ENCODE measurements at places on chromosomes 12 and 14.

GRCh38 chr12:47753021-47754001, 5.4 kb downstream of the RAPGEF3 start:
- no peak for DNase-seq

GRCh38 chr14:77055306-77055705, 26.8 kb upstream of the IRF2BPL start:
- DNase-seq, result no peak

DNA sequence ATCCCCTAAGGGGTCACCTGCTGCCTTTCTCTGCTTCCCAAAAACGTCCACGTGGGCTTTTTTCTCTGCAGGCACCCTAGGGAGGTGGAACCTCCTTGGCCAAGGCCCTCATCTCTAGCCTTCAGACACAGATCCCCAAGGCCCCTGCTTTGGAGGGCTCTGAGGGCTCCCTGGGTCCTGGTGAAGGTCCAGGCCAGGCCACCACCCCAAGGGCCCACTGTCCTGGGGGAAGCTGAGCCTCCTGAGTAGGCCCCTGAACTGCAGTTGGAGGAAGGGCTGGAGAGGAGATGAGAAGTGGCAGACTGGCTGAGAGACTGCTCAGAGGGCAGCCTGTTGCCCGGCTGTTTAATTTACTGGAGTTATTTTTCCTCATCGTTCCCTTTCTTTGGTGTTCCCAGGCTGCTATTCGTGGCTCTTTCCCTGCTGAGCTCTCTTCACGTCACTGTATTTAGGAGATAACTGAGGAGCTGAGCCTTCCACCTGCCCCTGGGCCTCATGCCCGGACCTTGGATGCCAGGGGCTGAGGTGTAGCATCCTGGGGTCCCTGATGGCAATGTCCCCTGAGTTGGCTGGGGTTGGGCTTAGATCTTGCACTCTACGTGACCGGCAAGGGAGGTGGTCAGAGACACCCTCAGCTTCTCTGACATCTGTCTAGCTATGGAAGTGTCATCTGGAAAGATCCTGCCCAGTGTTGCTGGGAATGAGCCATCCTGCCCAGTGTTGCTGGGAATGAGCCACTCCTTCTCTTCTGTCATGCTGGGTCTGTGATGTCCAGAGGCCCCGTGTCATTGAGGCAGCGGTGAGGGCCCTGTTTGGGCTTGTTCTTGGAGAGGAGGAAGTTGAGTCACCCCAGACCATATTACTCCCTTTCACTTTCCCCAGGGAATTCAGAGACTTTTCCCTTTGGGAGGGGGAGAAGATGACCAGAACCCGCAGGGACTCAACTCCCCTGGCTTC, 139.8 kb downstream of the TSPAN9 start:
- no peak for DNase-seq

DNA sequence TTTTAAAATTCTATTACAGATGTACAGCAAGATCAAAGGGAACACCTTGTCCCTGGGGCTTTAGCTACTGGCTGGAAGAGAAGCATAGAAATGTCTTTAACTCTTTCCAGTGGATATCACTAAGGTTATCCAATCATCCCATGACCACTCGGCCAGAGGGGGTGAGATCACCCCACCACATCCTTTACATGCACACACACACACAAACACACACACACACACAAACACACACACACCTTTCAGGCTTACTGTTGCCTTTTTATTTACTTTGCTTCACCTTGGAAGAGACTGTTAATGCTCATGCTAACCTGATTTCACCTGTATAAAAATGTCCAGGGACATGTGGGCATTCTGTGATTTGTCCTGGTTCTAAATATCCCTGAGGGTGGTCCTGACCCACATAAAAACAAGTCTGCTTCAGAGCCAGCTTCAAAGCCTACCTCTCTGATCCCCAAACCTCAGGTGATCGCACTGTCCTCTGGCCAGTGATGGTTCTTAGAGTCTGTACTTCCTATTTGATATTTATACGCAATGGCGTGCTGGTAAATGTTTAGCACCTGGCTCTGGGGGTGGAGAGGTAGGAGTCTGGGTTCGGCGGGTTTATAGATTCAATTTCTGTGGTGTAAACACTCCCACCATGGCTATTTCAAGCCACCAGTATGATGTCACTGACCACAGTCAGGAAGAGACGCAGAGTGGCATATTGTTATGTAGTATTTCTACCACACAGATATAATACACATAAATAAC, 166.1 kb upstream of the EEA1 start:
- DNase-seq, result no peak

DNA sequence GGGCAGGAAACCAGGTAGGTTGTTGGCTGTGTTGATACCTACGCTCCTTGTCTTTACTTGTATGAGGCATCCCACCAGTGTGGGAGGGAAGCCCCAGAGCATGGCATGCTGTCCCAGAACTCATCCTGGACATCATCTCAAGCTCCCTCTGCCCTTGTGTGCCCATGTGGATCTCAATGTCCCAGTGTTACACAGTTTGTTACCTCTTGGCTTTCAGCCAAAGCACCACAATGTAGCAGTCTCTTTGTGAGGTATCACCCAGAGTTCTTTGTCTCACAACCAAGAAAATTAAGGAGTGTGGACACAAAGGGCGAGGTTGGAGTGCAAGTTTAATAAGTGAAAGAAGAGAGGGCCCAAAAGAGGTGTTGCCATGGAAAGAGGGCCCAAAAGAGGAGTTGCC, 43.1 kb upstream of the CDKN3 start:
- DNase-seq, result no peak

- no peak for DNase-seq
Measured at GRCh38 chr12:41310367-41310766, 122.2 kb downstream of the PDZRN4 start.

DNA sequence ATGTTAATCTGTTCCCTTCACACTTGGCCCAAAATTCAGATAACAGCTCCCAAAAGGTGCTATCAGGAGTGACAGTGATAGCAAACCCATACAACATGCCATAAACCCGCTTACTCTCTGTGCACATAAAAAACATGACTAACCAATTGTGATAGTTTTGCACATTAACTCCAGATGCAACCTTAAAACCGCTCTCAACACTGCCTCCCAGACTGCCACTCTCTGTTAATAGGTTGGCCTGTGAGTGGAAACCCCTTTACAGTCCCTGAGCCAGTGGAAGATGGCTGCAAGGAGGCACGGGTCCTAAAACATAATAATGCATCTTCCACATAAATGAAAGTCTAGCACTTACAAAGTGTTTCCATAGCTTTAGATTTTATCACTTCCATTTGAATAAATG, 12.0 kb upstream of the TMTC1 start:
- no peak for DNase-seq
